ENCODE measurements at places on chromosomes 2 and 18.

- H3K27ac ChIP-seq = no peak overlapping the region
- no peaks in the 10 kb centered on the region for H3K4me1 ChIP-seq
- H3K27me3 ChIP-seq = no peaks in the 10 kb centered on the region
- H3K4me3 ChIP-seq = no peak overlapping the region
- H3K36me3 ChIP-seq = no peaks in the 10 kb centered on the region
- DNase-seq = no peak
Observed at GRCh38 chr2:147568109-147568508, 276.7 kb upstream of the ACVR2A start.

DNA sequence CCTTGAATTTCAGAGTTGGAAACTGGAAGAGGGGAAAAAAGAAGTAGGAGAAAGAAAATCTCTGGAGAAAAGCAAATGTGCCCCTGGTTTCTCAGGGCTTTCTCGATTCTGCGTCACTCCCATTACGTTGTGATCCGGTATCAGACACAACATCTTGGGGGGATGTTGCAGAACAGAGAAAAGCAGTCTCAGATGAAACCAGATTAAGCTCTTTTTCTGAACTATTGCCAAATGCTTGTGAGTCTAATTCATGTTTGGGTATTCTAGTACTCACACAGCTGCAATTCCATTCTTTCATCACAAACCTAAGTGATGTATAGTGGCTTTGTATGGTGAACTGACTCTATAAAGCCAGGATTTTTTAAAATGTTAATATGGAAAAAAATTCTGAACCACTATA is 233.2 kb downstream of the TCF4 start:
- peaks cover 12% of the 10 kb centered on the region for H3K4me1 ChIP-seq
- H3K4me3 ChIP-seq = no peak overlapping the region
- H3K27ac ChIP-seq = no peak overlapping the region
- DNase-seq = no peak
- peaks cover 6% of the 10 kb centered on the region for H3K36me3 ChIP-seq
- no peaks in the 10 kb centered on the region for H3K27me3 ChIP-seq

DNA sequence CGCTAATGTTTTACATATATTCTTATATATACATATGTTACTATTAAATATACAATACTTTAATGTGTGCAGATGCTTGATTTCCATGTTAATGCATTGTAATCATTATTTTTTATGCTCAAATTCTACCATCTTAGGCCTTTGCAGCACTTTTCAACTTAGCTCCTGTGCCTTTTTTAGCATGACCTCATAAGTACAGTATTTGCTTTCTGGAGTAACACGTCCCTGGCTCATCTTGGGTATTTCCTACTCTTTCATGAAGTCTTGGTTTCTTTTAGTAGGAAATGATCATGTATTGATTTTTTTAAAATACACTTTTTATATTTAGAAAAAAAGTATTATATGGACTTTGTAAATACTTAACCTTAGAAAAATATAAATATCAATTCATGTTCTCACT is 36.5 kb downstream of the CAB39 start:
- DNase-seq = no peak
- H3K27ac ChIP-seq = no peak overlapping the region

- H3K4me3 ChIP-seq = peak overlapping the region; percentile 89
- H3K36me3 ChIP-seq = peaks cover 9% of the 10 kb centered on the region
- no peaks in the 10 kb centered on the region for H3K27me3 ChIP-seq
- peak overlapping the region; percentile 99 for H3K27ac ChIP-seq
Observed at GRCh38 chr2:42360493-42360889, 526 bp downstream of the COX7A2L start.

DNA sequence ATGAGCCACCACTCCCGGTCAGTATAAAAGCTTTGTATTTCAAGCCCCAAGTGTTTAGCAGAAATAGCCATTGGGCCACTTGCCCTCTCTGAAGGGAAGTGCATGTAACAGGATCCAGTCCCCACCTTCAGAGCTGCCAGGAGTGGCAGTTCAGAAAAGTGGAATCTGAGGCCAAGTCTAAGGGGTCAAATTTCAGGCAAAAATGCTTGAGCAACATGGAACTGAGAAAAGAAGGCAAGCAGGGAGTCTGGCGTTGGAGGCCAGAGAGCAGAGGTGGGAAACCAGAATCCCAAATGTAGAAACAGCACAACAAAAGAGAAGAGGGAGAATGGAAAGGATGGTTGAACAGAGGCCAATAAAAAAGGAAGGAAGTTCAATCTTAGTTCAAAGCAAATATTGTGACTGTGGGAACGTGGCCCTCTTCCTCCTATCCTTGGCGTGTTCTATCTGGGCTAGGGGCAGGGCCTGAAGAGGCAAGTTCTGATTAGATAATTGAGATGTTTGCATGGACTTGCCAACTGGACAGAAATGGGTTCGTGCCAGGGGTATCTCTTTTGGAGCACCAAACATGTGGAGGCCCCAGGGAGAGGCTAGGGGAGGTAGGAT is 102.2 kb downstream of the AP1S3 start:
- H3K27ac ChIP-seq = no peak overlapping the region
- peaks cover 11% of the 10 kb centered on the region for H3K36me3 ChIP-seq
- H3K27me3 ChIP-seq = peaks cover 4% of the 10 kb centered on the region
- peaks cover 4% of the 10 kb centered on the region for H3K4me1 ChIP-seq

GRCh38 chr18:72372076-72372475 is 172.1 kb downstream of the CBLN2 start:
- H3K4me1 ChIP-seq = no peaks in the 10 kb centered on the region
- no peak overlapping the region for H3K4me3 ChIP-seq
- no peaks in the 10 kb centered on the region for H3K27me3 ChIP-seq
- no peak overlapping the region for H3K27ac ChIP-seq
- DNase-seq = no peak

DNA sequence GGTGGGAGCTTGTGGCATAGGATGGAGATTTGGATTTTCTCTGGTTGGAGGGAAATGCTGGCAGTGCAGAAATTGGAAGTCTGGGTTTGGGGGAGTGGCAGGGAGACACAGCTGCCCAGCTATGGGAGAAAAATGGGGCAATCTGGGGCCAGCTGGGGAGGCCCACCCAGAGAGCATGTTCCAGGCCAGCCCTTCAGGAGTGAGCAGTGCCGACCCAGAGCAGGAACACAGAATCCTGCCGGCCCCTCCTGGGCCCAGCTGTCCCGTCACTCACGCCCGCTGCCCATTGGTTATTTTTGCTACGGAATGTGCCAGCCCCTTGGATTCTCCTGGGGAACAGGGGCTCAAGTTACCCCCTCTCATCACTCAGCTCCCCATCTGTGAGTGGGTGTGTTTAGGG is 4.9 kb downstream of the SPEG start:
- DNase-seq = no peak
- H3K27me3 ChIP-seq = peaks cover 35% of the 10 kb centered on the region
- no peak overlapping the region for H3K27ac ChIP-seq
- H3K36me3 ChIP-seq = no peaks in the 10 kb centered on the region
- peaks cover 17% of the 10 kb centered on the region for H3K4me1 ChIP-seq
- H3K4me3 ChIP-seq = no peak overlapping the region

DNA sequence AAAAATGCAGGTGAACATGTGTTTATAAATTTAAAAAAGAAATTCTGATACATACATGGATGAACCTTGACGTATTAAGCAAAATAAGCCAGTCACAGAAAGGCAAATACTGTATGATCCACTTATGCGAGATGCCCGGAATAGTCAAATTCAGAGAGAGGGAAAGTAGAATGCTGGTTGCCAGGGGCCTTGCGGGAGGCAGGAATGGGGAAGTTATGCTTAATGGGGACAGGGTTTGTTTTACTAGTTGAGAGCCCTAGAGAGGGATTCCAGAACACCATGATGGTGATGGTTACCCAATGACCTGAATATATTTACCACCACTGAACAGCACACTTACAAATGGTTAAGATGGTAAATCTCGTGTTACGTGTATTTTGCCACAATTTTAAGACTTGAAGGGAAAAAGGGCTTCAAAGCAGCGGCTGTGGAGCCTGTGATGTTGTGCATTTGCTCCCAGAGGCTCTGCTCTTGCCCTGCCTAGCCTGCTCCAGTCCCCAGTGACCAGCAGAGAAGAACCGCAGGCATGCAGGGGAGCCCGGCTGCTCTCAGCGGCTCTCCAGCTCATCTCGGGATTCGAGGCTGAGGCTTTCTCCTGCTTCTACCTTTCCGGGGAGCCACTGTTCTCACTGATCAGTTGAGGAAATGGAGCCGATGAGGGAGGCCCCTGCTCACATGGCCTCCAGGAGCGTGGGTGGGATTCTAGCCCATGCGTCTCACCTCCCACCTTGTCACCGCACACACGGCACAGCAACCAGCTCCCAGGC is 51.7 kb upstream of the TFCP2L1 start:
- peak overlapping the region; percentile 62 for H3K27ac ChIP-seq
- H3K4me1 ChIP-seq = peaks cover 4% of the 10 kb centered on the region
- H3K27me3 ChIP-seq = peaks cover 4% of the 10 kb centered on the region
